A549 (cell line): ENCODE measurements at places on chromosomes 4 and X.
A peak's percentile ranks its signal among the peaks of the same experiment; 100 is the strongest.

DNA sequence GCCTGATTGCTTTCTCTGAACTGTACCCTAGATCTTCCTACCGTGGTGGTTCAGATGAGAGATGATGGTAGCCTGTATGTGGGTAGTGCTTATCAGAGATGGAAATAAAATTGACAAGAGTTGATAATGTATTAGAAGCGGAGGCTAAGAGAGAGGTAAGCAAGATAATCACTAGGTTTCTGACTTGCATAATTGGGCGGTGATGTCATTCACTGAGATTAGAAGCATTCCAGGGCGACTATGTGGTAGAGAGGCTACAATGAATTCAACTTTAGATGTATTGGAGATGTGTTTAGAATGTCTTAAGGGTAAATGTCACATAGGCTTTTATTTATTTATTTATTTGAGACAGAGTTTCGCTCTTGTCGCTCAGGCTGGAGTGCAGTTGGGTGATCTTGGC is 415 bp upstream of the TENM3 start:
- no peak for DNase-seq

DNA sequence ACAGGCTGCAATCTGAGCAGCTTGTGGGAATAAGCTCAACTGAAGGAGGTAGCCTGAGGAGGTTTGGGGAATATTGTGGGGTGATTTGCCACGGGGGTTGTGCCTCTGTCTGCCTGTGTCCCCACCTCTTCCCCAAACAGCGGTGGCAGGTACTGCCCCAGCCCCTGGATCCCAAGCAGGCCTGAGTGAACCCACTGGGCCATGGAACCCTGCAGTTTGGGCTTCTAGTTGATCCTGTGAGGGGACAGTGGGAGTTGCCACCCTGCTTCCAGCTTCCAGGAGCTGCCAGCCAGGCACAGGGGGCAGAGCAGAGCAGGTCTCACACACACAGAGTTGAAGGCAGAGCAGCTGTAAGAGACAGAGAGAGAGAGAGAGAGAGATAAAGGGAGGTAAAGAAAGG is 97.4 kb downstream of the PJA1 start:
- DNase-seq = no peak

DNA sequence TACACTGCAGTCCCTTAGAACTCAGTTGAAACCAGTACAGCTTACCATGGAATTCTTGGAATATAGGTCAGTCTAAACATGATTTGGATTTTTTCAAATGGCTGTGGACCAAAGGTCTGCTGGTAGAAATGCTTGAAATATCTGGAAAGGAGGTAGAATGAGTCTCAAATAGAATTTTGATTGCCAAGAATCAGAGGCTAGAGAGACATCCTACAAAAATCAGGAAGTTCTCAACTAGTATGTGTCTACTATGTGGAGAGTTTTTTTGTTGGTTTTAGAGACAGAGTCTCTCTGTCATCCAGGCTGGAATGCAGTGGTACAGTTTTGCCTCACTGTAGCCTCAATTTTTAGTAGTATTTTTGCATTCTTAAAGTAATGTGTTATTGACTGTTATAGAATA is 53.6 kb downstream of the PAQR3 start:
- no peak for DNase-seq

DNA sequence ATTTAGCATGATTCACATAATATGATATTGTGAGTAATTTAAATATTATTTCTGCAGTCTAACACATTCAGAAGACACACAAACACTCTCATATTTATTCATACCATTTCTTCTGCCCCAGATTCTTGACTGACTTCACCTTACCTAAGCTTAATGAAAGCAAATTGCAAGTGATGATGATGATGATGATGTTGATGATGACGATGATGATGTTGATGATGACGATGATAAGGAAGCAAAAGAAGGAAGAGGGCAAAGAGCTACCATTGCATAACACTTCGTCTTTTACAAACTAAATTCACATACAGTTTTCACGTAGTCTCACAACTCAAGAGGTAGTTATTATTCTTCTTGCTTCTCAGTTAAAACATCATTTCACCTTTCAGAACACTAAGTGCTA is 404.7 kb downstream of the NAF1 start:
- no peak for DNase-seq

DNA sequence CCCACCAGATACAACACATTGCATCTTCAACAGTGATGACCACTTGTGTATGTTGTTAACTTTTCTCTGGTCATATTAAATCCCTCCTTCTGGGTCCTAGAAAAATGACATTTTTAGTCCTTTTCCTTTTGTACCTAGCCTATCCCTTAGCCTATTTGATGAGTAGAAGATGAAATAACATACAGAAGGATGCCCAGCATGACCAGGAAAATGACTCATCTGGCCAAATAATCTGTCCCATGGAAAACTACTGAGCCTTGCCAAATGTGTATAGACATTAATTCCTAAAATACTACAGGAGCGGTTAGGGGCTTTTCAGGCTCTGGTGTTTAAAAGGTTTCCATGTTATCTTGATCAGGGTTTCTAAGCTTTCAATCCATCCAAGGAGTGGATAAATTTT is 129.0 kb upstream of the KCNIP4 start:
- no peak for DNase-seq

GRCh38 chr4:113968473-113968872 is 11.0 kb downstream of the ARSJ start:
- DNase-seq = no peak

GRCh38 chrX:149493567-149494562 is 11.2 kb downstream of the IDS start:
- DNase-seq = peak; percentile 23

DNA sequence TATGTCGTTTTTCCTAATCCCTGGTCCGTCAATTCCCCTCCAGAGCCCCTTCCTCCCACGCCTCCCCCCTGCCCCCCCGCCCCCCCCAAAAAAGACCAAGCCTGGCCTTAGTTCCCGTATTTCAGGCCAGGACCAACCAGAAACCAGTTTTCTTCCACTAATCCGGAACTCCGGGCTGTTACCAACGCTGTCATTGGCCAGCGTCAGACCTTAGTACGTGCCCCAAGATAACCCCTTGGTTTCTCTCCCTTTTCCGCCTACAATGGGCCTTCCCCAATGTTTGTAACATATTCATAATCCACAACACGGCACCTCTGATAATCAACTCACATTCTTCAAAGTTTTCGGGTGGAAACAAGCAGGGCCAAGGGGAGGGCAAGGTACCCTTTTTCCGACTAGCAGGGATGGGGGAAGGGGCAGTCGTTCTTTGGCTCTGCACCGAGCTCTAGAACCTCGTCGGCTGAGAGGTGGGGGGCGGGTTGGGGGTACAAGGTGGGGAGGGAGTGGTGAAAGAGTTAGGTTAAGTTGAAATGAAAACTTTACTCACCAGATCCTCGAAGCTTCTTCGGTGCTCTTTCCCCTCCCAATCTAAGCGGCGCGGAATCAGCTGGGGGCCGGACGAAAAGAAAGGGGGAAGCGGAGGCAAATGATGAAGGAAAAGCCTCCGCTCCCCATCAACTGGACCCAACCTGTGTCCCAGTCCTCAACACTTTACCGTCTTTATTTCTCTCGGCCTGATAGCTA is 1.5 kb downstream of the BRWD3 start:
- peak; percentile 71 for DNase-seq

DNA sequence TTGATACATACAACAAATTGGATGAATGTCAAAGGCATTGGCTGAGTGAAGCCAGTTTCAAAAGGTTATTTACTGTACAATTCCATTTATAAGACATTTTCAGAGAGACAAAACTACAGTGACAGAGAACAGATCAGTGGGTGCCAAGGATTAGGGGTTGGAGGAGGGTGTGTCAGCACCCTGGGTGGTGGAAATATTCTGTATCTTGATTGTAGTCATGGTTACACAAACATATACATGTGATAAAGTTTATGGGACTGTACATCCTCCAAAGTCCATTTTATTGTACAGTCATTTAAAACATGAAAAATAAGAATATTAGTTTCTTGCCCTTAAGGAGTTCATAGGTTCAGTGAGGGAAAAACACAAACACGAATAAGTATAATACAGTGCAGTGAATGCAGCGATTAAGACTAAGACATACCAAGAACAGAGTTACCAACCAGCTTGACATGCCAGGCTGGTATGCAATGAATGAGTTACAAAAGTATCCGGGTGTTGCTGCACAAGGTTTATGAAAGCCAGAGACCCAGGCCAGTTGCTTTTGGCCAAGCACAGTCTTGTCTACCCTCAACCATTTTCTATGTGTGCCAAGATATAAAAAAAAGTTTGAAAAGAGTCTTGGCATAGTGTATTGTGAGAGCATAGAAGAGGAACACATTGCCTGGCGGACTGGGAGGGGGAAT is 123.6 kb downstream of the MSL3 start:
- no peak for DNase-seq

GRCh38 chr4:145011636-145012035 is 86.4 kb downstream of the ANAPC10 start:
- DNase-seq = no peak

- no peak for DNase-seq
These were observed 51.9 kb downstream of the EFHC2 start for GRCh38 chrX:44291468-44292092.

- DNase-seq = no peak
These were observed 47.6 kb downstream of the NHSL2 start for GRCh38 chrX:71958281-71958675.

DNA sequence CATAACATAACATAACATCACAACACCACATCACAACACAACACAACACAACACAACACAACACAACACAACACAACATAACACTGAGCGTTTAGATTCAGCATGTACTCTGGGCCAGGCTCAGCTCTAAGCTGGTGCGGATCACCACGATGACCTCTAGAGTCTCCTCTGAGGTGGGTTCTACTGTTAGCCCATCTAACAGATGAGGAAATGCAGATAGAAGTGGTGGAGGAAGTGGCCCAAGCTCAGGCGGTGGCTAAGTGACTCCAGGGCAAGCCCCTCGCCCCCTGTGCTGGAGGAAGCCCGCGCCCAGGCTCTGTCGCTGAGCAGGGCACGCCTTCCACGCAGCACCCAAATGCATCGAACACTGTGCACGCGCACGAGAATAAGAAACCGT is 45.3 kb upstream of the CDKN2AIP start:
- no peak for DNase-seq

DNA sequence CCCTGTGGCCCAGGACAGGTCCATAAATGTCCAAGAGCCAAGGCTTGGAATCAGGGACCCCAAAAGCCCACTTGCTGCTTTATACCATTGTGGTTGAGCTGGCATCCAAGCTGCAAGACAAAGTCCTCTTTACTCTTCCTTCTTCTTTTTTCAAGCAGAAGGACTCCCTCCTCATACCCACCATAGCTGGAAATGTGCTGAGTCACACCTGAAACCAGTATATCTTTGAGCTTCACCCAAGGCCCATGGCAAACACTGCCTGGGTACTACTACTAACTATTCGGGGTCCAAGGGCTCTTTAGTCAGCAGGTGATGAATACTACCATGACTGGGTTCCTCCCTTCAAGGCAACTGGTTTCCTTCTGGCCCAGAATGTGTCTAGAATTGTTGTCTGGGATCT is 37.3 kb upstream of the NMU start:
- peak; percentile 1 for DNase-seq

DNA sequence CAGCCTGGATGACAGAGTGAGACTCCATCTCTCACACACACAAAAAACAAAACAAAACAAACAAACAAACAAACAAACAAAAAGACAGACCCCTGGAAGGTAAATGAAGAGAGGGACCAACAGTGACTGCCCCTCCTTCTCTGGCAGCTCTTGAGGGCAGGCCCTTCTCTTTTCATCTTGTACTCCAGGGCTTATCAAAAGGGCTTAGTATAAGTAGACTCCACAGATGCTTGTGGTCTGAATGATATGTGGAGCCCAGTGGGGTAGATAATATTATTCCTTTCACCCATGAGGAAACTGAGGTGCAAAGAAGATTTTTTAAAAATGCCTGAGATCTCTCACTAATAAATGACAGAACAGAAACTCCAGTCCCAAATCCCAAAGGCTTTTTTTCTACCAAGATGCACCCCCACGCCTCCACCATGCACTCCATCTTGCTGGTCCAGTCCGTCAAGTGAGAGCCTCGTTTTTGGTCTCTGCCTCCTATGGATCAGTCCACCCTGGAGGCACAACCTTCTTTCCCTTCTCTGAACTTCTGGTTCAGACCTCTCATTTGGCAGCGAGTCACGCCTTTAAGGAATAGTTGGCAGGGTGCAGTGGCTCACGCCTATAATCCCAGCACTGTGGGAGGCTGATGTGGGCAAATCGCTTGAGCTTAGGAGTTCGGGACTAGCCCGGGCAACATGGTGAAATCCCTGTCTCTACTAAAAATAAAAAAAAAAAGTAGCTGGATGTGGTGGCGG is 17.0 kb upstream of the CHRNA9 start:
- DNase-seq = no peak

DNA sequence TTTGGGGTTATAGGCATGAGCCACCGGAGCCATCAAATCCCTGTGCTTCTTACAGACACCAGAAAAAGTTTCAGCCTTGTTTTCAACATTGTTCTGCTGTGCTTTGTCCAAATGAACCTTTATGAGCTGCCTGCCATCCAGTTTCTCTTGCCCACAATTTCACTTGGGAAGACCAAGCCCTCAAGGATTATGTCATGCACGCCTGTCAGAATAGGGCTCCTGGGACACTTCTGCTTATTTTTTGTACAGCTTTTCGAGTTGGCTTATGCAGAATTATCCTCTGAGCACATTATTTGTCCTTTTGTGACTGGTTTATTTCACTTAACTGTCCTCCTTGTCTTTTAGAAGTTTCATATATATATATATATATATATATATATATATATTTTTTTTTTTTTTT is 16.2 kb downstream of the UBE2K start:
- DNase-seq = no peak

DNA sequence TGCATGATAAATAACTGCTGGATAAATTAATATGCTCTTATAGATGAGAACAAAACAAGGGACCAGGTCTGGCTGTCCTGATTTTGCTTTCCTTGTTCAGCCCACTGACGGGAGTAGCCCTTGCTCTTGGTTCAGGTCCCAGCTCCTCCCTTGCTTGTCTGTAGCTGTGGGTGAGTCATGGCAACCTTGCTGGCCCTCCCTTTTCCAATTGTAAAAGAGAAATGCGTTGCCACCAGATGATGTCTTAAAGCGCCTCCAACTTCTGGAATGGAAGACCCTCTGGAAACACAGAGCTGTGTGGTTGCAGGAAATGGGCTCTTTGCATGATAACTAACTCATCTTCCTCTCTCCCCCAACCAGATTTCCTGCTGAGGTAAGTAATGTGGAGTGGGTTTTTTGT is 171.4 kb downstream of the AASDH start:
- peak; percentile 12 for DNase-seq

GRCh38 chrX:132532097-132532496 is 43.3 kb upstream of the MBNL3 start:
- DNase-seq = no peak

GRCh38 chrX:8783097-8783713 is 18.0 kb downstream of the FAM9A start:
- peak; percentile 11 for DNase-seq

- no peak for DNase-seq
These were observed 167.1 kb upstream of the PACRGL start for GRCh38 chr4:20532871-20533870.
